ENCODE measurements at places on chromosomes 4 and X. TPM values are rescaled to one million over a fixed set of nuclear protein-coding genes. Genes with fewer than 3 reads are reported as not detected.

The TRIM60 gene
- not detected for total RNA-seq

The MAP7D2 gene
- 0.40 TPM for total RNA-seq

The SCRG1 gene
- total RNA-seq, result 0.08 TPM

DNA sequence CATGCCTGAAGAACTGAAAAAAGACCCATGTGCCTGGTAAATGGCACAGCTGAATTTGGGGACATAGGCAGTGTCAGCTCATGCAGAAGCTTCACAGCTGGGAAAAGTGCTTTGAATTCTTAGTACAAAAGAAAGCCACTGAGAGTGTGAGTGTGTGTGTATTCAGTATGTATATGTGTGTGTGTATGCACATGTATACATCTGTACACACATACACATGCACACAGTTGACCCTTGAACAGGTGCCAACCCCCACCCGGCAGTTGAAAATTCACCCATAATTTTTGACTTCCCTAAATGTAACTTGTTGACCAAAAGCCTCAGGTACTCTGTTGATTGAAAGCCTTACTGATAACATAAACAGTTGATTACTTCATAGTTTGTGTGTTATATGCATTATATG lies 49.5 kb upstream of the ENPP6 start:
- no peak for DNase-seq

GRCh38 chr4:180766045-180766444 lies 1477.2 kb upstream of the TENM3 start:
- no peak for DNase-seq

DNA sequence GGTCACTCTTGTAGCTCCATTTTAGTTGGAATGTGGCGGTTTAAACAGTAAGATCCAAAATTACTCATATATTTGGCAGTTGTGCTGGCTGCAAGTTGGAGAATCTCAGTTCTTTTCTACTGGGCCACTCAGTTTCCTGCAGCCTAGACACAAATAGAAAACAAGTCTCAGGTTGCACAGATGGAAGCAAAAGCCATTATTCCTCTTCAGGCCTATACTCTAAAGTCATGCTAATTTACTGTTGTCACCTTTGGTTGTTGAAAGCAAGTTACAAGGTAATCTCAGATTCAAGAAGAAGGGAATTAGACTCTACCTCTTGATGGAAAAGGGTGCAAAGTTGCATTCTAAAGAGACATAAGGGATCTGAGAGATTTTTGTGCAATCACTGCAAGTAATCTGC lies 345.4 kb downstream of the ADAM29 start:
- DNase-seq, result no peak

DNA sequence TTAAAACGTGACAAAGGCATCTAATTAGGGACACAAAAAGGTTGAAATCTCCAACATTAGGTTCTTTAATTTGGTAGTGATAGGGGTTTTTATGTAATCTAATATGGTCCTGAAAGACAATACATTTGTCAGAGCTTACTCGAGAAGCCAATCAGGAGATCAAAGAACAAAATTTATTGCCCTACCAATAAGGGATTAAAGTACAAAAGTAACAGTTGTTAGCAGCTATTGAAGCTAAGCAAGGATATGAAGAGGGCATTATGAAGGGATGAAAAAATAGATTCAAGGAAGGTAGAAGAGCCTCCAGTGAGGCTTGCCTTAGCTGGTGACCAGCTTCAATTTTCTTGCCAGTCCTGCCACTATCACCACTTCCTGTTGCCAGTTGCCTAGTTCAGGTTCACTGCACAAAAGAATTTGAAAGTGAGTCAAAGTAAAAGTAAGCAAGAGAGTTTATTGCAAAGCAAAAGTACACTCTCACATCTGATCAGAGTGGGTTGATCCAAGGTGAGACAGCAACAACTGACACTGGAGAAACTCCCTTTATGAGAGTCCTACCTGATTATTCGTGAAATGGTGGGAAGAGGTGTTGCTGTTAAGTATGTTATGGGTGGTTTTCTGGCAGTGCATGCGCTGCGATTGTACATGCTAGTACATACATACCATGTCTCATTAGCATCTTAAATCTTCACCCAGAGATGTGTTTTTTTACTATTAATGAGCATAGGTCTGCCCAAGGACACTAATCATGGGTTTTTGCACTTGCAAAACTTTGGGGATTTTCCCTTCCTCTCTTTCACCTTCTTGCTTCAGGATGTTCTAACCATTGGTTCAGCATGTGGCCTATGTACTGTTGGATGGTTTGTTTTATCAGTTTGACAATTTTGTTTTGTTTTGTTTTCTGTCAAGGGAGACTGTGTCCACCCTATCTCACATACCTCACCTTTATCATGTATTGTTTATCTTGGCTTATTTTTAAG lies 263.2 kb upstream of the ITM2A start:
- no peak for DNase-seq
